ENCODE measurements at places on chromosomes 13 and 19.

DNA sequence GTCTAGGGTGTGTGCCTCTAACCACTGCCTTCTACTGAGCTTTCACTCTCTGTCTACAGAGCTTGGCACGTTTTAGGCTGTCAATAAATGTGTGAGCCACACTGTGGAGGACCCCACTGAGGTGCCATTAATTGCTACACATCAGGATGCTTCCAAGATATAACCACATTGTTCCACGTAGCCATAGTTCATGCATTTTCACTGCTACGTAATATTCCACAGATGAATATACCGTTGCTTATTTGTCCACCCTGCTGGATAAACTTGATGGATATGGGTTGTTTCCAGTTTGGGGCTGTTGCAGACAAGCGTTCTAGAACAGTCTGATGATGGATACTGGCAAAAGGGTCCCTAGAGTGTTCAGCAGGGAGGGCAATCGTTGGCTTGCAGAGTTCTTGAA lies 11.3 kb upstream of the NUMBL start:
- DNase-seq, result no peak

- peak; percentile 22 for DNase-seq
These were observed 18.9 kb downstream of the SPATA13 start for GRCh38 chr13:24179486-24179850.

DNA sequence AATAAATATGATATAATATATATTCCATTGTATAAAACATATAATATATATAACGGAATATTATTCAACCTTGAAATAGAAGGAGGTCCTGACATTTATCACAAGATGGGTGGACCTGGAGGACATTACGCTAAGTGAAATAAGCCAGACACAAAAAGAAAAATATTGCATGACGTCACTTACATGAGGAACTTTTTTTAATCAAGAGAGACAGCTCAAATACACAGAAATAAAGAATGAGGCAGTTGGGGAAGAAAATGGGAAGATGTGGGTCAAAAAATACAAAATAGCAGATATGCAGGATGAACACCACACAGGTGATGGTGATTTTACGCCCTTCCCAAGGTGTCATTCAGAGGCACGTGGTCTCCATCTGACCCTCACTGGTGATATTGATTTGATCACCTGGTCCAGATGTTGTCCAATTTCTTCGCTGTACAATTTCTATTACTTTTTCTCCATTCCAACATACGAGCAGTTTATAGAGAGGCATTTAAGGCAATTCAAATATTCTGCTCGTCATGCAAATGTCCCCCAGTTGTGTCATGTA lies 513 bp upstream of the ZNF317 start:
- DNase-seq, result no peak

DNA sequence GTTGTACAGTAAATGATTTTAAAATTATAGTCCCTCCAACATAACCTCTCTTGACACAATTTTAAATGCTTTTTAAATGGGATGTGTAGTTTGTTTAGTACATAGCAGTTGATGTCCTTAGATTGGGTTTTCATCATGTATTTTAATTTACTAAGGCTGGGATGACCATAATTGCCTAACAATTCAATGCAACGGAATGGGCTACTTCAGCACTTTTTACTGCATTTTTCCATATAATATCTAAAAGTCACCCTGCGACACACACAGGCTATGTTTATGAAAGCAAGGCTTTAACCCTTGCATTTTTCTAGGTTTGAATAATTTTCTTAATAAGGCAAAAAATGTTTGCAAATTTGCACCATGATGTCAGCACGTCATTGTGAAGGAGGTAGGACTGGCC lies 321.0 kb downstream of the DLEU7 start:
- no peak for DNase-seq

GRCh38 chr13:21568854-21569253 lies 35.1 kb downstream of the MICU2 start:
- no peak for DNase-seq

- DNase-seq, result no peak
These were observed 26.8 kb downstream of the STARD13 start for GRCh38 chr13:33258808-33259193.

GRCh38 chr19:3503036-3503572 lies 2.6 kb upstream of the DOHH start:
- no peak for DNase-seq

- no peak for DNase-seq
These were observed 14.3 kb downstream of the RASA3 start for GRCh38 chr13:114118086-114118485.

DNA sequence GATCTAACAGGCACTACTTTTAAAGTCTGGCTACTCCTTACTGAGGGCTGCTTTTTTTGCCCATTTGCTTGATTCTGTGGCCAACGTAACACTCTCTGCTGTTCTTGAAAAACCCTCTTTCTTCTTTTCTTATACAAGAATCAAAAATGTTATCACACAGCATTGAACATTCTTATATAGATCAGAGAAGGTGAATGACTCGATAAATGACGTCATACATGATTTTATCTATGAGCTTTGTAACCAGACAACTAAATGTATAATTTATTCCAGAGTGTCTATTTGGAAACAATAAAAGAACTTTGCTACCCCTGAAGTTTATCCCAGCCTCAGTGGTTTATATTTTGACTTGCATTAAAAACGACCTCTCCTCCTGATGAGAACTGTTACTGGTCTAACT lies 12.4 kb downstream of the RFX2 start:
- no peak for DNase-seq

GRCh38 chr13:34926508-34926907 lies 15.6 kb upstream of the NBEA start:
- DNase-seq, result no peak

- DNase-seq, result no peak
These were observed 22.0 kb downstream of the MBNL2 start for GRCh38 chr13:97243915-97244781.

DNA sequence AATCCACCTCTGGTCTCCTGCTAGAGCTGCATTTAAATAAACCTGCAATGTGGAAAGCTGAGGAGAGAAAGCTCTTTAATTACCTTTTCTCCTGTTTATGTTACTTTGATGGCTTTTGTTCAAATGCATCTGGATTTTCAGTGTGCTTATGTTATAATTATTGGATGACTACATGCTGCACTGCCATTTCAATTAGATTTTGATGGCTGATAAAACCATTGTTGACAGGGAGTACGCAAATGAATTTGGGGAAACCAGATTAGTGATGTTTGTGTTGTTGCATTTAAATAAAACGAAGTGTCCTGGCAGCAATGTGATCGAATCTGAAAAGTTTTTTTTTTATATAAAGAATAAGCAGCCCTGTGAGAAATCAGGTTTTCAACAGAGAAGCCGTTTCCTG lies 799.8 kb downstream of the DIAPH3 start:
- no peak for DNase-seq

Measured in NCI-H524 treated with DMSO at 0.1 percent for 48 hours (cell line).